ENCODE measurements at places on chromosomes 7 and 10.

GRCh38 chr7:5428478-5429252, 5.0 kb upstream of the TNRC18 start:
- DNase-seq: no peak

- no peak for DNase-seq
These were observed 130.7 kb upstream of the TMEM72 start for GRCh38 chr10:44780426-44780825.

GRCh38 chr7:29046978-29047377, 88.8 kb upstream of the TRIL start:
- DNase-seq: no peak

DNA sequence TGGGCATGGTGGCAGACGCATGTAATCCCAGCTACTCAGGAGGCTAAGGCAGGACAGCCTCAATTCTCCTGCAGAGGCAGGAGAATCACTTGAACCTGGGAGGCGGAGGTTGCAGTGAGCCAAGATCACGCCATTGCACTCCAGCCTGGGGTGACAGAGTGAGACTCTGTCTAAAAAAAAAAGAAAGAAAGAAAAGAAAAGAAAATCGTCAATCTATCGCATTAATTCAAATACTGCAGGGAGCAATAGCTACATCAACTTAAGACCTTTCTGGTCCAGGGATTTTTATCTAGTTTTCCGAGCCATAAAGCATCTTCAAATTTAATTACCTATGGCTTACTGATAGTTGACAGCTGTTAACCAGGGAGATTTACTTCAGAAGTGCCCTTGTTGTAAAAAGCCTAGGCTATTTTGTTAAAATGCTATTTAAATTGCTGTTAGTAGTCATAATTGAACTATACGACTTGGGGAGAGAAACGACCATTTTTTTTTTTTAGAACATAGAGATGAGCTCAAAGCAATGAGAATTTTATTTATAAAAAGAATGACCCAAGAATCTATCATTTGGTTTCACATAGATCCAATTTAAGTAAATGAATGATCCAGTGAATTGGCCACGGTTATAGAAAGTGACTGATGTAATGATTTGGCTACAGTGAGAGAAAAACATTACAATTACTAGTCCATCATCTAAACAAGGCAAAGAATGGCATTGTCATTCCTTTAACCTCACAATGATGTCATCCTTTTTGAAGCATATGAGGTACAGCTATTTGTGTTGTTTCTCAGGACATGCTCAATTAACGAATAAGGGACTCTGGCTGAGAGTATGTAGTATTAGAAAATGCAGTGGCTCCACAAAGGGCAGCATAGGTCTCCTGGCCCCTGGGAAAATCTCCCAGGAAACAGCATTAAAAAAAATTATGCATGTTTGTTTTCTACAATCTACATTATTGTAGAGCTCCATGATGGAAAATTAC, 85.3 kb downstream of the SEMA3C start:
- DNase-seq: no peak

GRCh38 chr10:78411716-78412115, 378.1 kb downstream of the RPS24 start:
- no peak for DNase-seq

DNA sequence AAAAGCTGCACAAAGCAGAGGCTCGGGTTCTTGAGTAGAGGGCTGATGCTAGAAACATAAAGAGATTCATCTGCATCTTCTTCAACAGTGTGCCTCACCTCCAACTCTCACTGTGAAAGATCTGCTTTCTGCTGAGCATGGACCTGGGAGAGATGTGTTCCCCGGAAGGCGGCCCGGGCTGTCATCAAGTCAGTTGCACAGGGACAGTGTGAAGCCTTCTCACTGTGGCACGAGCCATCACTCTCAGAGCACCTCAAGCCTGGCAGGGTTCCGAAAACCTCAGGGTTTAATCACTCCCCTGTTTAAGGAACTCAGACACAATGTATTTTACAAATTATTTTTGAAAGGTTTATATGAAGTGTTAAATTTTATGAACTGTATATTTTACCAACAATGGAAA, 98.7 kb downstream of the RBM20 start:
- DNase-seq: no peak

Data from H1 (cell line).